GM23248 (cell line): ENCODE measurements at places on chromosomes 11 and 22. TPM values are rescaled to one million over a fixed set of nuclear protein-coding genes. Genes with fewer than 3 reads are reported as not detected.

- no peaks in the 10 kb centered on the region for H3K4me1 ChIP-seq
- H3K27ac ChIP-seq: no peak overlapping the region
- no peak overlapping the region for H3K4me3 ChIP-seq
- no peaks in the 10 kb centered on the region for H3K36me3 ChIP-seq
- DNase-seq: no peak
Observed at GRCh38 chr22:31218565-31219262, 6.6 kb downstream of the LIMK2 start.

- DNase-seq: no peak
- H3K4me3 ChIP-seq: no peak overlapping the region
- H3K4me1 ChIP-seq: peaks cover under 1% of the 10 kb centered on the region; the same call in 1 of the 2 replicates
- no peak overlapping the region for H3K27ac ChIP-seq
- no peaks in the 10 kb centered on the region for H3K27me3 ChIP-seq
Observed at GRCh38 chr22:43148581-43148980, 2.8 kb upstream of the TSPO start.

DNA sequence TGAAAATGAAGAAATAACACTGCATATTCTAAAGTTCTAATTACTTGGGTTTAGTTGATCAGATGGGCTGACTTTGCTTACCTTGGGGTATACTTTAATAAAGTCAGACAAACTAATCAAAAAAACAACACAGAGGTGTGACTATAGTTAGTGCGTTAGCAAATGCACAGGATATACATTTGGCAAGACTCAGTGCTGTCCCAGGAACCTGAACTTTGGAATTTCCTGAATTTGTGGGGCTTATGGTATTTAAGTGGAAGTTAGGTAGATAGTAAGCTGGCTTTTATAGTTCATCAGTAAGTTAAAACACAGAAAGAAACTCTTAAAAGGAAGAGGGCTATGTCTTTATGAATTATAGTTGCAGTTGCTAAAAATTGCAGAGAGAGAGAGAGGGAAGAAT lies 302.6 kb upstream of the DDI1 start:
- H3K4me3 ChIP-seq: no peak overlapping the region
- peaks cover 5% of the 10 kb centered on the region for H3K4me1 ChIP-seq
- no peaks in the 10 kb centered on the region for H3K36me3 ChIP-seq

DNA sequence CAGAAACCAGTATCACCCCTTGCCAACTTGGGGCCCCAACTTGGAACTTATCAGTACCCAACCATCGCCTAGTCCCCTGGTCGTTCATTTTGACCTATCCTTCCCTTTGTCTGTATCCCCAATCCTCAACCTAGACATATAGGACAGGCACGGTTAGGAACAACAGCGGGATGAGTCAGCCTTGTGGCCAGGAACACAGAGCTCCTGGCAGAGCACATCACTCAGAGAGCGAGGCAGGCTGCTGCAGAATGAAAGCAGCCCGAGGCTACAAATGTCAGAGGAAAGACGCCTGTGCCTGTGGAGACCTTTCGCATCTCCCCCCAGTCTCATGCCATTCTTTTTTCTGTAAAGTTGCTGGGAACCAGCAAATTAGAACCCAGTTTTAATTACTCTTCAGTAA lies 14.6 kb downstream of the DKK3 start:
- no peaks in the 10 kb centered on the region for H3K27me3 ChIP-seq
- H3K36me3 ChIP-seq: no peaks in the 10 kb centered on the region
- H3K4me3 ChIP-seq: peak overlapping the region; percentile 24
- peak overlapping the region; percentile 68 for H3K27ac ChIP-seq

DNA sequence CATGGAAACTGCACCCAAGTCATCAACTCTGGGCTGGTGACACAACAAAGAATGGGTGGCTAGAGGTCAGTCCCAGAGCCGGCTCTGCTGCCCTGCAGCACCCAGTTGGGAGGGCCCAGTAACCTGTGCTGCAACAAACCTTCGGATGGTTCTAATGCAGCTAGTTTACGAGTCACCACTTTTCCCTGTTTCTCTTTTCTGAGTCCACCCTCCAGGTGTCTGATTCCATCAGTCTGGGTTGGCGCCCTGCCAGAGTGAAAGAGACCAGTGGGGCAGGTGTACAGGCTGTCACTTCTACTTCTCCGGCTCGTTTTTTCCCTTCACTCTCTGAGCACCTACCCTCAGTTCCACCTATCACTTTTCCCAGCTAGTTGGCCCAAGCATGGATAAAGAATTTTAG lies 572.9 kb downstream of the NTM start:
- H3K36me3 ChIP-seq: no peaks in the 10 kb centered on the region
- H3K4me3 ChIP-seq: no peak overlapping the region
- H3K4me1 ChIP-seq: no peaks in the 10 kb centered on the region
- no peak for DNase-seq
- H3K27ac ChIP-seq: no peak overlapping the region

DNA sequence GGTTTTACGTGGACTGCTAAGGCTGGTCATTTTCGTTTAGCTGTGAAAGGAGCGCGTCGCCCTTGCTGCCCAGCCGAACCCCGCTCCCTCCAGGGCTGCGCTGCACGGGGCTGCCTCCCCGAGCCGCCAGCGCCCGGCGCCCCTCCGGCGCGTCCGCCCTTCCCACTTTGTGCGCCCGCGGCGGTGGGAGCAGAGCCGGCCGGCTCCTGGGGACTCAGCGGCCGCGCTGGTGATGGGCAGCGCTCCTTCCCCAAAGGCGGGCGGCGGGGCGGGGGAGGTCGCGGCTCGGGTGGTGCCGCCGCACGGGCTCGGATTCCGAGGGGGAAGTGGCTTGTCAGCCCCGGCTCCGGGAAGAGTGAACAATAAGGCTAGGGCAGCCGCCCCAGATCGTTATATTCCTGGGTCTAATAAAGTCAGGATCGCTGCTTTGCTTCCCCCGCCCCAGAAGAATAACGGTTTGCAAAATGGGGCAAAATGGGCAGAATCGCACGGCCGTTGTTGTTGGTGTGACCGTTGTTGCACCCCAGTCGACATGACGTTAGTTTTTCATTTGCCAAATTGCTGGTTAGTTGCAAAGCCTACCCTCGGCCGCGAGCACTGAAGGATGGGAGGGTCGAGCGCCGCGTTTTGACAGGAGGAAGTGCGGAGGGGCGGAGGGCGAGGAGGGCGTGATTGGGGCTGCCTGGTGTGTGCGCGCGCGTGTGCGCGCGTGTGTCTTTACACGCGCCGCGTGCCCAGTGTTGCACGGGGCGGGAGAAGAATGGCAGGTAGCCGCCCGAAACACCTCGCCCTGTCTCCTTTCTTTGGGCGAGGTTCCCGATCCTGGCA lies 745 bp downstream of the NCAM1 start:
- H3K4me1 ChIP-seq: no peaks in the 10 kb centered on the region
- peak; percentile 30 for DNase-seq
- H3K27ac ChIP-seq: no peak overlapping the region
- no peaks in the 10 kb centered on the region for H3K36me3 ChIP-seq
- peak overlapping the region; percentile 65 for H3K4me3 ChIP-seq
- H3K27me3 ChIP-seq: peaks cover 59% of the 10 kb centered on the region

- DNase-seq: no peak
- no peak overlapping the region for H3K27ac ChIP-seq
- no peak overlapping the region for H3K4me3 ChIP-seq
- no peaks in the 10 kb centered on the region for H3K36me3 ChIP-seq
Observed at GRCh38 chr22:49730656-49731055, 97.0 kb downstream of the BRD1 start.

DNA sequence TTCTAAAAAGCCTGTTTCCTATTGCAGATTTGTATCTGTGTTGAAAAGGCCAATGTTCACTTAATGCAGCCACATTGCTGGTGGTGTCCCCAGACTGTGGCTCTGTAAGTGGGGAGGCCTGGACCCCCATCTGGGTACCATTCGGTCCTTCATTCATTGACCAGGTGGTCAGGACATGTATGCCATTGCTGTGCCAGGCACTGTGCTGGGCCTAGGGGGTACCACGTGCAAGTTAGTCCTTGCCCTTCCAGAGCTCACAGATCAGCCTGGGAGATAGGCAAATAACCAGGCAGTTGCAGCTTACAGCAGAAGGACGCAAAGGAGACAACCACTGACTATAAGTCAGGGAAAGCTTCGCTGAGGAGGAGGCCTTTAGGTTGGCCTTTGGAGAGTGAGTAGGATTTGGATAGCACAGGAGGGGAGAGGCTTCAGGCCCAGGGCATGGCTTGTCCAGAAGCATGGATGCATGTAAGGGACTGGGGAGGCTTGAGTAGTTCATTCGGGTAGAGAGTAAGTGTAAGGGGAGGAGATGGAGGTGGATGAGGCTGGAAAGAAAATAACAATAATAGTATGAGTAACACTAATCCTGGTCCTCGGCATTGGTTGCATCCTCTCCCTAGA lies 5.0 kb downstream of the PRDM11 start:
- no peaks in the 10 kb centered on the region for H3K4me1 ChIP-seq
- no peak overlapping the region for H3K27ac ChIP-seq
- no peaks in the 10 kb centered on the region for H3K36me3 ChIP-seq
- no peaks in the 10 kb centered on the region for H3K27me3 ChIP-seq
- H3K4me3 ChIP-seq: no peak overlapping the region

DNA sequence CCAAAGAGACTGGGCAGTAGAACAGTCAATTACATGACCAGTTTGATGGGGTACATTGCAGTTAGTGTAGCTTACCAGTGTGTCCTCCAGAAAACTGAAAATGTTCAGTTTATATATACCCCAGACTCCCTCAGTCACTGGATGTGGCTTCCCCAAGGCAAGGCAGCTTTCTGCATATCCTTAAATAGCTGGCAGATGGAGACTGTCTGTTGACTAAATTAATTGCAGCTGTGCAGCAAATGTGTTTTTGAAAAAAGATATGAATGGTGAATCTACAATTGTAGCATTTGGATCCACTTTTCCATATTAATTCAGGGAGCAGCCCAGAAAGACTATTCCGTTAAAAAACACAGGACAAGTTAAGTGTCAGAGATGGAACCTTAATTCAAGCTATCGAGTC lies 565.1 kb upstream of the CCDC179 start:
- no peak overlapping the region for H3K27ac ChIP-seq
- peak; percentile 2 for DNase-seq
- H3K4me1 ChIP-seq: no peaks in the 10 kb centered on the region

- DNase-seq: no peak
- H3K4me3 ChIP-seq: no peak overlapping the region
- H3K27me3 ChIP-seq: no peaks in the 10 kb centered on the region
- H3K27ac ChIP-seq: no peak overlapping the region
Observed at GRCh38 chr22:34113381-34113780, 193.1 kb upstream of the LARGE1 start.

DNA sequence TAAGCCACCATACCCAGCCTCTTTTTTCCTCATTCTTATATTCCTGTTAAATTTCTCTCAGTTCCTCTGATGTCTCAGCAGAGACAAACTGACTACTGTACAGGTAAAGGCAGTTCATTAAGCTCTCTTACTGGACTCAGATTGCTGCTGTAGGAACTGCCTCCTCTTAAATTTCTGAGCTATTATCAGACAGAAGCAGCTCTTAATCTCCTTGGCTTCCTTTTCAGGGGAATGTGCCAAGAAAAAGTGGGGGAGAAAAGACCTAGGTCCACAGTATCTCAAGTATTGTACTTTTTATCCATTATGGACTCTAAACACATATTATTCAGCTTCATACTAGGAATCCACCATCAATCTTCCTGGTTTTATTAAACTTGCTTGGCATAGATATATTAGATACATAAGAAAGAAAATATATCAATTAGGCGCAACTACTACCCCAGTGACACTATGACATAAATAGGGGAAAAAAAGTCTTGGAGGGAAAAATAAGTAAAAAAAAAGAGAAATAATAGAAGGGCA lies 26.1 kb downstream of the MRTFA start:
- H3K36me3 ChIP-seq: peaks cover 4% of the 10 kb centered on the region; the same call in 1 of the 2 replicates
- H3K27ac ChIP-seq: no peak overlapping the region
- no peak overlapping the region for H3K4me3 ChIP-seq
- H3K4me1 ChIP-seq: peaks cover 17% of the 10 kb centered on the region
- DNase-seq: no peak

- H3K27me3 ChIP-seq: no peaks in the 10 kb centered on the region
- no peak overlapping the region for H3K27ac ChIP-seq
- H3K4me3 ChIP-seq: no peak overlapping the region
- no peaks in the 10 kb centered on the region for H3K4me1 ChIP-seq
Observed at GRCh38 chr11:68914761-68915160, 11.1 kb downstream of the IGHMBP2 start.

- no peaks in the 10 kb centered on the region for H3K36me3 ChIP-seq
- no peaks in the 10 kb centered on the region for H3K4me1 ChIP-seq
- no peak overlapping the region for H3K27ac ChIP-seq
- H3K4me3 ChIP-seq: no peak overlapping the region
Observed at GRCh38 chr11:97111559-97111958, 721.7 kb downstream of the JRKL start.

The APOA4 gene
- total RNA-seq: not detected in 2 replicates

The HORMAD2 gene
- not detected in 2 replicates for total RNA-seq

The OR5I1 gene
- total RNA-seq: not detected in 2 replicates

The ACRV1 gene
- not detected in 2 replicates for total RNA-seq

The NXPE4 gene
- not detected in 2 replicates for total RNA-seq
